Osteocyte (in vitro differentiated cells): ENCODE measurements at places on chromosomes 7 and 10. TPM values are rescaled to one million over a fixed set of nuclear protein-coding genes. Genes with fewer than 3 reads are reported as not detected.

- H3K4me1 ChIP-seq = peaks cover 39% of the 10 kb centered on the region
- H3K4me3 ChIP-seq = no peak overlapping the region
- no peaks in the 10 kb centered on the region for H3K27me3 ChIP-seq
- peaks cover 2% of the 10 kb centered on the region for H3K36me3 ChIP-seq
- H3K27ac ChIP-seq = peak overlapping the region; percentile 97
Observed at GRCh38 chr10:63766745-63767137, 245.5 kb downstream of the REEP3 start.

- no peak overlapping the region for H3K27ac ChIP-seq
- H3K36me3 ChIP-seq = peaks cover 18% of the 10 kb centered on the region
- DNase-seq = no peak
- no peak overlapping the region for H3K4me3 ChIP-seq
- H3K4me1 ChIP-seq = no peaks in the 10 kb centered on the region
Observed at GRCh38 chr7:141617280-141617679, 66.1 kb downstream of the AGK start.

- H3K27ac ChIP-seq = peak overlapping the region; percentile 73
- H3K4me1 ChIP-seq = peaks cover 22% of the 10 kb centered on the region
- peak overlapping the region; percentile 85 for H3K4me3 ChIP-seq
- no peak for DNase-seq
- no peaks in the 10 kb centered on the region for H3K27me3 ChIP-seq
- peaks cover 3% of the 10 kb centered on the region for H3K36me3 ChIP-seq
Observed at GRCh38 chr7:82442492-82443035, 1.0 kb downstream of the CACNA2D1 start.

GRCh38 chr7:150738092-150738491, 874 bp downstream of the GIMAP5 start:
- H3K4me1 ChIP-seq = no peaks in the 10 kb centered on the region
- H3K27ac ChIP-seq = no peak overlapping the region
- H3K27me3 ChIP-seq = no peaks in the 10 kb centered on the region

DNA sequence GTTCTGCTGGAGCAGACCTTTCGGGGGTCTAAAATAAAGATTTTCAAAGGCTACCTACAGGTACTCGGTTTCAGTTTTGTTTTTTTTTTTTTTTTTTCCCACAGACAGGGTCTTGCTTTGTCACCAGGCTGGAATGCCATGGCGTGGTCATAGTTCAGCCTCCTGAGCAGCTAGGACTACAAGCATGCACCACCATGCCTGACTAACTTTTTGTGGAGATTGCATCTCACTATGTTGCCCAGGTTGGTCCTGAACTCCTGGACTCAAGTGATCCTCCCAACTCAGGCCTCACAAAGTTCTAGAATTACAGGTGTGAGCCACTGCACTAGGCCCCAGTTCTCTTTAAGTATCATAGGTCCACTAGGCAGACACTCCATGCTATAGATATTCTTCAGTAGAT, 34.5 kb downstream of the BAMBI start:
- no peaks in the 10 kb centered on the region for H3K36me3 ChIP-seq
- DNase-seq = no peak
- H3K27ac ChIP-seq = no peak overlapping the region
- H3K4me3 ChIP-seq = no peak overlapping the region

DNA sequence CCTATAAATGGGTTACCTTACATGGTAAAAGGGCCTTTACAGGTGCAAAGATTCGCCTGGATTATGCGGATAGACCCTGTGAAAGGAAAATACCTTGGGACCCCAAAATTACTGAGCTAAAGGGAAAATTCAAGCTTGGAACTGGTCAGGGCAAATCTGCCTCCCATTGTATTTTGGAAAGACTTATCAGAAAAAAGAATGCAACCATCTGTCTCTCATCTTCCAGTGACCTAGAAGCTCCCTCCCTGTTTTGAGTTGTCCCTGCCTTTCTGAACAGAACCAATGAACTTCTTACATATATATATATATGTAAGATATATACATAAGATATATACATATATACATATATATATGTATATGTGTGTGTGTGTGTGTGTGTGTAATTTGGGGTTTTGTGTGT, 583.8 kb downstream of the CALN1 start:
- H3K36me3 ChIP-seq = no peaks in the 10 kb centered on the region
- peaks cover 21% of the 10 kb centered on the region for H3K4me1 ChIP-seq
- no peak for DNase-seq
- H3K27me3 ChIP-seq = no peaks in the 10 kb centered on the region
- H3K4me3 ChIP-seq = no peak overlapping the region

- no peaks in the 10 kb centered on the region for H3K36me3 ChIP-seq
- no peak overlapping the region for H3K4me3 ChIP-seq
- H3K4me1 ChIP-seq = no peaks in the 10 kb centered on the region
- no peak overlapping the region for H3K27ac ChIP-seq
- peaks cover 7% of the 10 kb centered on the region for H3K27me3 ChIP-seq
Observed at GRCh38 chr7:112640685-112641084, 149.5 kb downstream of the TMEM168 start.

DNA sequence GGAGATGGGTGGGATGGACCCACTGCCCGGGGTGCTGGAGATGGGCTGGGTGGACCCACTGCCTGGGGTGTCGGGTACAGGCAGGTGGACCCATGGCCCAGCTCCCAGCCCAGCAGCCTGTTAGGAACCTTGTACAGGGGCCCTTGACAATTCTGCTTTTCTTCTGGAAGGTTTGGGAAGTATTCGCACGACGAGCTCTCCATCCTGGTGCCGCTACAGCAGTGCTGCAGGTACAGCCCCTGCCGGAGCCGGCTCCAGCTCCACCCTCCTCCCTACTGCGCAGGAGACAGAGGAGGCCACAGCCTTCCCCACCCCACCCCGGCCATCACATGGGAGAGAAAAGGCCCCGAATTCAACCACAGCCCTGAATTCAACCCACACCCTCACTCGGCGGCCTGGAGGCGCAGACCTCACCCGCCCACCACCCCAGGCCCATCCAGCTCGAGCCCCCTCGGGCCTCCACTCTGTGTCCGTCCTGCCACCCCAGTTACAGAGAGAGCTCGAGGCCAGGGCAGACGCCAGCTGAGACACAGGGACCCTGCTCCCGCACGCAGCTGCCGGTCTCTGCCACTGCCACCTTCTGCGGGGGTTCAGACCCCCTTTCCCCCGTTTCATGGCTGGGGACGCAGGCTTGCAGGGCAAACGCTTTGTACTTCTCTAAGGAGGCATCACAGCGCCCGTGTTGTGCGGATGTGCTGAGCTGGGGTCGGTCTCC, 31.3 kb upstream of the FOXL3 start:
- H3K4me3 ChIP-seq = no peak overlapping the region
- no peak overlapping the region for H3K27ac ChIP-seq
- no peaks in the 10 kb centered on the region for H3K27me3 ChIP-seq

DNA sequence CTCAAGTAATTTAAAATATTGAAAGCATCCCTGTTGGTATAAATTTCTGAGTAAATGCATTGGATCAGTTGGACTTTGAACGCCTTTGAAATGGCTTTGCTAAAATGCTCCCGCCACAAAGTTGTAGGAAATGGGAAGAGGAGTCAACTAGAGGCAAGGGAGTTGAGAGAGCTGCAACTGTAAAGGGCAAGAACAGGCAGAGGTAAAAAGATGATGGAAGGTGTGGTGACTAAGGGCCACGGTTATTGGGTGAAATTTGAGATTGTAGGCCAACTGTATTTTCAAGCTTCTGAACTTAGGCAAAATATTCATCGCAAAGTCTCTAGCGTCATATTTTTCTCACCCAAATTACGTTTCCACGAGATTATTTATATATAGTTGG, 595 bp upstream of the SUMF2 start:
- peaks cover 18% of the 10 kb centered on the region for H3K4me1 ChIP-seq
- H3K4me3 ChIP-seq = peak overlapping the region; percentile 95
- H3K27me3 ChIP-seq = no peaks in the 10 kb centered on the region
- H3K36me3 ChIP-seq = peaks cover 31% of the 10 kb centered on the region
- DNase-seq = no peak

GRCh38 chr10:29795850-29796249, 161.1 kb upstream of the SVIL start:
- peak overlapping the region; percentile 83 for H3K27ac ChIP-seq
- no peaks in the 10 kb centered on the region for H3K36me3 ChIP-seq
- H3K27me3 ChIP-seq = no peaks in the 10 kb centered on the region
- no peak overlapping the region for H3K4me3 ChIP-seq
- peaks cover 26% of the 10 kb centered on the region for H3K4me1 ChIP-seq

DNA sequence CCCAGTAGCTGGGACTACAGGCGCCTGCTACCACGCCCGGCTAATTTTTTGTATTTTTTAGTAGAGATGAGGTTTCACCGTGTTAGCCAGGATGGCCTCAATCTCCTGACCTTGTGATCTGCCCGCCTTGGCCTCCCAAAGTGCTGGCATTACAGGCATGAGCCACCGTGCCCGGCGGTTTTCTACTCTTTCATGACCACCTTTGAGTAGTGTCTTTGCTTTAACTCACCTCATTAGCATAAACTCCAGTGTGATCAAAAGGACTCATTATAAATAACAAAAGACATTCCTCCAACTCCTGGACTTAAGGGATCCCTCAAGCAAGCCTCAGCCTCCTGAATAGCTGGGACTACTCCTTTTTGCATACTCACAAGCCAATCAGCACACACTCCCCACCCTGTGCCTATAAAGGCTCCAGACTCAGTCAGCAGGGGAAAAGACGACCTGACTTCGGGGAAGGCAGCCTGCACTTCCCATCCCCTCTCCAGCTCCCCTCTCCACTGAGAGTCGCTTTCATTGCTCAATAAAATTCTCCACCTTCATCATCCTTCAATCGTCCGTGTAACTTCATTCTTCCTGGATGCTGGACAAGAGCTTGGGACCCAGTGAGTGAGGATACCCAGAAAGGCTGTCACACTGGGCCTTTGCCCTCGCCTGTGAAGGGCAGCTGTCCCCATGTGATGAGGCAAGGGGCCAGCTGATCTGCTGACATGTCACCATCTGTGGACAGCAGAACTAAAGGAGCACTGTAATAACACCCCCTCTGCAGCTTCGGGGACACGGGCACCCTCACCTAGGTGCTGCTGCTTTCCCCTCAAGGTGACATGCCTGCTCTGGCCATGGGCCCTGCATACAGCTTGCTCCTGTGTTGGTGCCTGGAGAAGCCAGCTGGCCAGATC, 35.0 kb upstream of the EIF4H start:
- H3K27me3 ChIP-seq = peaks cover 1% of the 10 kb centered on the region
- H3K4me1 ChIP-seq = peaks cover 3% of the 10 kb centered on the region
- no peak overlapping the region for H3K4me3 ChIP-seq
- no peak for DNase-seq

- H3K36me3 ChIP-seq = no peaks in the 10 kb centered on the region
- no peak overlapping the region for H3K4me3 ChIP-seq
- no peak overlapping the region for H3K27ac ChIP-seq
- no peak for DNase-seq
Observed at GRCh38 chr10:99595770-99596465, 24.3 kb downstream of the SLC25A28 start.

DNA sequence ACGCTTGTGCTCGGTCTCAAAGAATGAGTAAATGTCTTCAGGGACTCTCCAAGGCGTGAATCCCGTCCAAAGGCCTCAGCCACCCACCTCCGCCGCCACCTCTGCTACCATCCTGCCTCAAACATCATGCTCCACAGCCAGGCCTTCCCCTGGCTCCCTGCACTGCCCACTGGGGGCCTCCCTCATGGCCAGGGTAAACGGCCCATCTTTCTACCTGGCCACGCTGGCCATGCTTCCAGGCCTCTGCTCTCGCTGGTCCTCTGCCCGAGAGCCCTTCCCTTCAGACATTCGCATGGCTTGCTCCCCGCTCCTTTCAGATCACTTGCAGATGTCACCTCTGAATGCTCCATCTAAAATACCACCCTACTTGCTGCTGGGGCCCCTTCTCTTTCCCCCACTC, 40.2 kb downstream of the ZNF783 start:
- peaks cover 8% of the 10 kb centered on the region for H3K4me1 ChIP-seq
- no peak overlapping the region for H3K27ac ChIP-seq
- H3K27me3 ChIP-seq = no peaks in the 10 kb centered on the region
- no peaks in the 10 kb centered on the region for H3K36me3 ChIP-seq
- peak; percentile 64 for DNase-seq

DNA sequence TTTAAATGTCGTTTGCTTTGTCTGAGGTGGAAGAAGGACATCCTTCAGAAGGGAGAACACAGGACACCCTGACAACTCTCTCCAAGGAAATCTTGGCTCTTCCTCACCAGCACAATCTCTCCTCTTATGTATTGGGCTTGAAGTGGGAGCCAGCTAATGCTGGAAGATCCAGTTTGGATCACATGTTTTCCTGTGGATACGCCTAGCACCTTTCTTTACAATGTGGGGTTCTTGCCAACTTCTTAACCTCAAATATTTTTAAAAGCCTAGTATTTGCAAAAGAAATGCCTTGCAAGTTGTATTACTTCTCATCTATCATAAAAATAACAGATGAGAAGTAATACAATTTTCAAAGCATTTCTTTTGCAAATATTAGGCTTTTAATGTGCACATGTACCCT, 76.4 kb downstream of the FRMD4A start:
- H3K4me3 ChIP-seq = no peak overlapping the region
- peaks cover 62% of the 10 kb centered on the region for H3K4me1 ChIP-seq
- peaks cover 10% of the 10 kb centered on the region for H3K36me3 ChIP-seq
- H3K27me3 ChIP-seq = no peaks in the 10 kb centered on the region

- no peaks in the 10 kb centered on the region for H3K36me3 ChIP-seq
- no peak overlapping the region for H3K4me3 ChIP-seq
- H3K27me3 ChIP-seq = no peaks in the 10 kb centered on the region
- no peak for DNase-seq
Observed at GRCh38 chr7:115229401-115230105, 307.7 kb downstream of the MDFIC start.

GRCh38 chr7:87059525-87060287, at the start of gene ELAPOR2:
Gene ELAPOR2, minus strand, starts transcription at chr7:87059654. Its CDS starts 141 bp downstream, at chr7:87059513.
- peak; percentile 88 for DNase-seq
- peak within 1 kb of the TSS; percentile 23 for H3K27ac ChIP-seq
- peak within 1 kb of the TSS; percentile 80 for H3K4me3 ChIP-seq
- H3K36me3 ChIP-seq = no peaks in the 10 kb centered on the region

- no peaks in the 10 kb centered on the region for H3K36me3 ChIP-seq
- H3K27me3 ChIP-seq = peaks cover 14% of the 10 kb centered on the region
- DNase-seq = no peak
- H3K27ac ChIP-seq = no peak overlapping the region
Observed at GRCh38 chr7:11430112-11430511, 401.9 kb downstream of the THSD7A start.

GRCh38 chr7:50564640-50565558, at the start of gene DDC:
Gene DDC, minus strand, starts transcription at chr7:50565405. Its CDS starts 21,320 bp downstream, at chr7:50544085.
- no peaks in the 10 kb centered on the region for H3K36me3 ChIP-seq
- no peak within 1 kb of the TSS for H3K27ac ChIP-seq
- no peaks in the 10 kb centered on the region for H3K4me1 ChIP-seq
- DNase-seq = no peak
- H3K4me3 ChIP-seq = no peak within 1 kb of the TSS
- H3K27me3 ChIP-seq = peaks cover 44% of the 10 kb centered on the region

- no peak overlapping the region for H3K4me3 ChIP-seq
- no peak overlapping the region for H3K27ac ChIP-seq
- DNase-seq = no peak
- peaks cover 21% of the 10 kb centered on the region for H3K27me3 ChIP-seq
Observed at GRCh38 chr10:71605263-71605962, 114.2 kb downstream of the C10orf105 start.

Gene ARHGAP22
- 0.64 and 1.1 TPM in 2 replicates for total RNA-seq

Gene CYP26C1
- 0.08 TPM in 1 of 2 replicates, not detected in the other for total RNA-seq

Gene VPS37D
- 5.0 and 6.2 TPM in 2 replicates for total RNA-seq

Gene TLX1
- total RNA-seq = not detected in 2 replicates

Gene RBP4
- 0.56 and 0.63 TPM in 2 replicates for total RNA-seq

Gene HOXA2
- not detected in 2 replicates for total RNA-seq

Gene FHIP2A
- 50.2 and 59.3 TPM in 2 replicates for total RNA-seq

Gene LRRN3
- 0.55 and 0.56 TPM in 2 replicates for total RNA-seq

Gene ZNF394
- total RNA-seq = 23.8 and 24.4 TPM in 2 replicates

Gene LCOR
- total RNA-seq = 22.6 and 26.8 TPM in 2 replicates
